T-cell (primary cell): ENCODE measurements at places on chromosomes 1 and 21.

- DNase-seq = no peak
Measured at GRCh38 chr21:29508301-29508700, 209.6 kb downstream of the BACH1 start.

DNA sequence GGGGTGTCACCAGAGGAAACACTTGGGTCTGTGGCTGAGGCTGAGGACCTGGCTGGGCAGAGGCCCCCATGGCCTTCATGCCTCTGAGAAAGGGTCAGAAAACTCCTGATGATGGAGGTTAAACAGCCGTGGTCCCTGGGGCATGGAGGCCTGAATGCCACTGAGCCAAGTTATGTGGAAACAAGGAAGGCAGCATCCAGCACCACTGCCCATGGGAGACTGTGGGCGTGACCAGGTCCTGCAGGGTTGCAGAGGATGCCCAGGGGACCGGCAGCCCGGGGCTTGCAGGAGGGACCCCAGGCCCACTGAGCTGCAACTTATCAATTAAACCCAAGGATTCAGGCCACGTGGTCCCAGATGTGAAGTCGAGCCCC is 18.9 kb upstream of the COL6A2 start:
- DNase-seq = no peak

GRCh38 chr1:225651376-225651871 is 1.5 kb downstream of the ENAH start:
- no peak for DNase-seq

GRCh38 chr1:57819893-57820292 is 396.0 kb upstream of the DAB1 start:
- no peak for DNase-seq

DNA sequence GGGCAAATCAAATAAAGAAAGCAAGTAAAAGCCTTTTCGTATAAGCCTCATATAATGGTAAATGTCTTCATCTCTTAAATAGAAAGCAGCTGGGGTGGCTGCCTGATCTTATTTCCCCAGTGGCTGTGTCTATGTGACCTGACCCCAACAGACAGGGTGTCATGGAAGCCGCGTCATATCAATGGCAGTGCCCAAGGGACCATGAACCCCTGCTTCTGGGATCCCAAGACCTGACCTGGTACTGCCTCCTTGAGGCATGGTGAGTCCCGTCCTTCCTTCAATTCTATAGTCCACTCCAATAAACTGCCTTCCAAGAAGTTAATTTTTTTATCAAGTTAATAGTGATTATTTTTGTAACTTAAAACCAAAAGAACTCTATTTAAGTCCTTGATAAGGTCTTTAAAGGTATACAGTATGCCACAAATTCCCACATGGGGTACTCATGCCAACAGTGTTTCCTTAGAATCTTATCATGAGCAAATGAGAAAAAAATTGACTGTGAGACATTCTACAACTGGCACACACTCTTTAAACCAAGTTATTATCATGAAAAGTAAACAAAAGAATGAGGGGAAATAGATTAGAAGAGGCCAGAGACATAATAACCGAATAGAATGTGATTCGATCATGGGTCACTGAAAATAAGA is 104.6 kb downstream of the ADSS2 start:
- DNase-seq = no peak
